T-cell (primary cell): ENCODE measurements at places on chromosomes 11 and 22.

- no peak for DNase-seq
Observed at GRCh38 chr11:70078781-70079616, 882 bp downstream of the ANO1 start.

- peak; percentile 67 for DNase-seq
Observed at GRCh38 chr11:35047179-35047578, 91.8 kb upstream of the CD44 start.

- no peak for DNase-seq
Observed at GRCh38 chr11:12845739-12846358, 163.3 kb upstream of the RASSF10 start.

GRCh38 chr11:66492161-66492865 lies 12.1 kb downstream of the DPP3 start:
- DNase-seq, result no peak

DNA sequence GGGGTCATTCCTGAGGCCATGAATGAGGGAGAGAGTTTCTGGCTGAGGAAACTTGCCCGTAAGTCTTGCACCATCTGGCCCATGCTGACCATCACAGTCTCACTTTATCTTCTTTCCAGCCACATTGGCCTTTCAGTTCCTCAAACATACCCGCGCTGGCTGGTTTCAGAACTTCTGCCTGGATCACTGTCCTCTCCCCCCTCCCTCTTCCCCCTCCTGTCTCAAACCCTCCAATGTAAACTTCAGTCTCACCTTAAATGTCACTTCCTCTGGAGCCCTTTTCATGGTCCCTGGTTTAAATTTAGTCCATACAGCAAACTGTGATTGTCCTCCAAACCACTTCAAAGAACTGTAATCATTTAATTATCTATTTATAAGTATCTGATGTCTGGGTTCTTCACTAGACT lies 3.7 kb upstream of the TMEM109 start:
- no peak for DNase-seq
